8988T (cell line): ENCODE measurements at places on chromosomes 1 and 21.
A peak's percentile ranks its signal among the peaks of the same experiment; 100 is the strongest.

DNA sequence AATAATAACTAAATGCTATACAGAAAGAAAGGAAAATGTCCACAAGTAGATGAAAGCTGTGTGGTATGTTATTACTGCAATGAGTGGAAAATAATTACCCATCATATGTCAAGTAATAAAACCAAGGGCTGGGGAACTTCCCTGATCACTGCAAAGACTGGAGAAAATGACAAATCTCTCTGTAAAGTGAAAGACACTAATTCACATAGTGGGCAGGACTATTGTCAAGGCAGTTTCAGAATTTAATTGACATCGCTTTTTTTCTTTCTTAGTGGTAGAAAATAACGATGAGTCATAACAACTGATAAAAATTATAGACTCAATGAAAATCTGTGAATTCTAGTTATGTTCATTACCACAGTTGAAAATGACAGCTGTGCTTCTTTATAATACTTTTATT, 153.7 kb upstream of the ST6GALNAC5 start:
- no peak for DNase-seq

DNA sequence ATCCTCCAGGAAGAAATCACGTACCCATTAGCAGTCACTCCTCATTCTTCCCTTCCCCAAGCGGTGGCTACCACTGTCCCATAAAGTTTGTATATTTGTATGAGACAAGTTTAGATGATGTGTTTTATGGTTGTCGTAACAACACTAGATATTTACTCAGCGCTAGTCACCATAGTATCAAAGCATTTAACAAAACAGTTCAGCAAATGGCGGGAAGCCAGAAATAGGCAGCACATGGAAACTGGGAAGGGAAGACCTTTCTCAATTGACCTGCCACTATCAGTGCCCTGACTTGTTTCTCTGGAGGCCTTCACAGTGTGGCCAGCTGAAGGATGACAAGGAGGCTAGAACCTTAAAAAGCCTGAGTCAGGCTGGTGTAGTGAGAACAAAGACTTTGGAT, 31.1 kb downstream of the CNST start:
- DNase-seq = no peak

DNA sequence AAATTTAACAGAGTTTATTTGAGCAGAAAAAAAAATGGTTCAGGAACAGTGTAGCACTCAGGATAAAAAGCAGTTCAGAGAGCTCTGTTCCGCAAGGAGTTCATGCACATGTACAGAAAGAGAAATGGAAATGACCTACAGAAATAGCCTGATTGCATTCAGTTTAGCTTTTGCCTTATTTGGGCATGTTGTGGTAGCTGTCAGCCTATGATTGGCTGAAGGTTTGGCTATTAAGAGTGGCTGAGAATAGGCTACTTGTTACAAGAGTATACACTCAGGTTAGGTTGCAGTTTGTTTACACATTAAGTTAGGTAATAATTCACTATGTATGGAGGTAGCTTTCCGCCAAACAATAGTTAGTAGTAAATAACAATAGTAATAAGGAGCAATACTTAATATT, 511.0 kb upstream of the TMPRSS15 start:
- no peak for DNase-seq

GRCh38 chr1:151692226-151692625, 24.4 kb downstream of the CELF3 start:
- no peak for DNase-seq

- peak; percentile 67 for DNase-seq
Observed at GRCh38 chr1:210250665-210250997, 18.0 kb downstream of the SERTAD4 start.

DNA sequence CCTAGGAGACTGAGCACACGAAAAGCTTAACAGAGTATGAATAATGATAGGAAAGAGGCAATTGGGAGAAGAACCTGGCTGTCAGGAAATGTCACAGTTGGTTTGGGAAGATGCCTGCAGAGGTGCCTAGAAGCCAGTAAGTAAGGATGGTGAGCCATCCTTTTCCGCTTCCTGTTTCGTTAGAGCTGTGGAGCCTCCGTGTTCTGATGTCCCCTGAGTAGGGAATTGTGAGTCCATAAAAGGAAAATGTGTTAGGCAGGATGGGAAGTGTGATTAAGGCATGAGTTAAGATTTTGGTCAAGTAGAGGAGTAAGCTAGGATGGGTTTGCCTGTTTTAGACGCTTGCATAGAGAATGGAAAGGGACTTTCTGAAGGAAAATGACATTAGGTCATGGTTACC, 9.0 kb downstream of the CLIC4 start:
- DNase-seq = no peak

GRCh38 chr21:39051588-39051949, 131.7 kb downstream of the PSMG1 start:
- no peak for DNase-seq

GRCh38 chr1:100580446-100580845, 42.5 kb downstream of the GPR88 start:
- DNase-seq = no peak

DNA sequence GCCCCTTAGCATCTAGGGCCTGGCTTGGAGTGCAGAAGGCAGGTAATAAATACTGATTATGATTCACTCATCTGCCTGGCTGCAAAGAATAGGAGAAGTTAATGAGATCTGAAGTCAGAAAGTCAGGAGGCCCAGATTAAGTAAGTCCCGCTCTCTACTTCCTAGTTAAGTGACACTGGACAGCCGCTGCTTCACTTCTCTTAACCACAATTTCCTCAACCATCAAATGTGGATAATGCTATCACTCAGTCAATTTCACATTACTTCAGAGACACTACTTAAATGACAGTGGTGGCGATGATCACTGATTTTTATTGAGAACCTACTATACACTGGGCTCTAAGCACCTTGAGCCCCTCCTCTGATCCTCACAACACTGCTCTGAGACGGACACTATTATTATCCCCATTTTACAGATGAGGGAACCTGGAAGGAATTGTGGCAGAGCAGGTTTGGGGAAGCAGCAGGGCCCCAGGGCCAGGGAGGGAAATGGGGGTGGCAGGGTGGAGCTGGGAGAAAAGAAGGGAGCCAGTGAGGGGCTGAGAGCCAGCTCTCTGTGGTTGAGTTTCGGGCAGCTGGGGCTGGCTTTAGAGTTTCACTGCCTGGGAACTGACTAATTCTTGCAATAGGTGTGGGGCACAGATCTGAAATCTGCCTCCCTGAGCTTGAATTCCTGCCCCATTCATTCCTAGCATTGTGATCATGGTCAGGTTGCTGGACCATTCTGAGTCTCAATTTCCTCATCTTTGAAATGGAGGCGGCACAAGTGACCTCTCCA, 2.4 kb upstream of the E2F2 start:
- no peak for DNase-seq

- no peak for DNase-seq
Observed at GRCh38 chr1:31122101-31122735, 56.7 kb upstream of the PUM1 start.

GRCh38 chr1:220291580-220291979, 19.3 kb upstream of the RAB3GAP2 start:
- no peak for DNase-seq

GRCh38 chr1:51516649-51517158, 2.4 kb downstream of the EPS15 start:
- no peak for DNase-seq

GRCh38 chr1:209802117-209802779, 3.7 kb downstream of the IRF6 start:
- DNase-seq = no peak

DNA sequence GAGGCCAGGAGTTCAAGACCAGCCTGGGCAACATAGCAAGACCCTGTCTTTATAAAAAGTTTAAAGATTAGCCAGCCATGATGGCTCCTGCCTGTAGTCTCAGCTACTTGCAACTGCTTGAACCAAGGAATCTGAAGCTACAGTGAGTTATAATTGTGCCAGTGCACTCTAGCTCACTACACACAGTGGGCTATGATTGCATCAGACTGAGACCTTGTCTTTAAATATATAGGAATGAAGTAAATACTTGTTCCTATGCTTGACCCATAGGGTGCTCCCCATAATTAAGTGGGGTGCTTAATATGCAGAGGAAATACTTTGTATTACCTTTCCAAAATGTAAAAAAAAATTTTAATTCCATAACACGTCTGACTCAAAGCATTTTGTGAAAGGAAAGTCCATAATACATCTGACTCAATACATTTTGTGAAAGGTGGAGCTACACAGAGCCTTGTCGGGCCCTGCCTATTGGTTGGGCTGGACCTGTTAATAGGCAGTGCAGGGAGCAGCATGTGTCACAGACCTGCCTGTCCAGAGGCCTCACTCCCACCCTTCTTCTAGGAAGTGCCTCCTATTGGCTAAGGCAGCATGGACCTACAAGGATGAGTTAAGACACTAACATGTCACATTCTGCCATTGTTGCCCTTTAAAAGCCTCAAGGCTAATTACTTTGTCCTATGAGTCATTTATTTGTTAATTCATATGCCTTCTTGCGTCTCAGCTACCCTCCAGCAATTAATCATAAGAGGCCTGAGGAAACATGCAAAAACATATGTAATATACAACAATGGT, 33.6 kb downstream of the CD58 start:
- DNase-seq = no peak

GRCh38 chr1:234746798-234747196, 136.8 kb upstream of the IRF2BP2 start:
- no peak for DNase-seq

- peak; percentile 34 for DNase-seq
Observed at GRCh38 chr1:206608108-206608698, 4.1 kb downstream of the EIF2D start.

DNA sequence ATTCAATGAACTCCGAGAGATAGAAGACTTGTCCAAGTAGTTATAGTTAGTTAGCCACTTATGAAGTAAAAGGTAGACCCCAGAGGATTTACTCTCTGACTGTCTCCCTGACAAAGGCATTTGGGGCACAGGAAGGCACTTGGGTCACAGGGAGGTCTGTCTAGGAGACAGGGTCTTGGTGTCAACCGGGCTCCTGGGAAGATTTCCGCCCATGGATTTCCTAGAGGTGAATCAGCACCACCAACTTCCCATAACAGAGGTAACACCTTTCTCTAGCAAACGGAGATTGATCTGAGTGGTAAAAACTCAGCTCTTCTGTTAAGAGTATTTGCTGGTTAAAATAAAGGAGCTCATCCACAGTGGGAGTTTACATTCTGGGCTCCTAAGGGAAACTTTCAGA, 16.4 kb downstream of the CCN1 start:
- DNase-seq = no peak

DNA sequence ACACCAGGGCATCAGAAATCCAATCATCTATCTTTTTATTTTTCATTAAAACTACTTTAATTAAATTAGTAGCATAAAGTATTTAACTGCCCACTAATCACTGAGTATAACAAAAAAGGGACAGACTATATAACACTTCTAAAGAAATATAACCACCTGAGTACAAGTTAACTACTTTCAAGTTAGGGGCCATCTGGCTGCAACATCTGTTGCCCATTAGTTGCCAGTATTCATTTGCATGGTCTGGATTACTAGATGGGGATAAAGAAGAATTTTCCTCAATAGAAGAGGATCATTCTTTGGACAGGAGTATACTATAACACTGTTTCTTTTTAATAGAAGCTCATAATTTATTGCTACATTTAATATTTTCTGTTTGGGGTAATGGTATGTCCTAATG, 446.4 kb downstream of the AMY1C start:
- no peak for DNase-seq

GRCh38 chr21:38165466-38166172, 91.2 kb upstream of the KCNJ15 start:
- no peak for DNase-seq

GRCh38 chr1:61638296-61638695, 86.6 kb downstream of the TM2D1 start:
- DNase-seq = no peak

DNA sequence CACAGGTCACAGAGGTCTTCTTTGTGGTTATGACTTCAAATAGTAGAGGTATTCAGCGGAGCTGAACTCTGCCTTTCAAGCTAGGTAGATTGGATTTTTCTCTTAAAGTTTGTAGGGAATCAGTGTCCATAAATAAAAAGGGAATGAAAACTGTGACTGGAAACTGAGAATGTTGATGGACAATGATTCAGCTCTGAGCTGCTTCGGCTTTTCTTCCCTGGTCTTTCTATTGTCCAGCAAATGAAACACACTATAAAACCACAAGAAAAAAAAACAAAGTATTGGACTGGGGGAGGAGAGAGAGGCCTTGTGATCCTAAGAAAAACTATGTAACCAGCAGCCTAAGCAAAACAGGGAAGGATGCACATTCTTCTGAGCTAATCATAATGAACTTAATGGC, 11.1 kb downstream of the TNNI3K start:
- no peak for DNase-seq

DNA sequence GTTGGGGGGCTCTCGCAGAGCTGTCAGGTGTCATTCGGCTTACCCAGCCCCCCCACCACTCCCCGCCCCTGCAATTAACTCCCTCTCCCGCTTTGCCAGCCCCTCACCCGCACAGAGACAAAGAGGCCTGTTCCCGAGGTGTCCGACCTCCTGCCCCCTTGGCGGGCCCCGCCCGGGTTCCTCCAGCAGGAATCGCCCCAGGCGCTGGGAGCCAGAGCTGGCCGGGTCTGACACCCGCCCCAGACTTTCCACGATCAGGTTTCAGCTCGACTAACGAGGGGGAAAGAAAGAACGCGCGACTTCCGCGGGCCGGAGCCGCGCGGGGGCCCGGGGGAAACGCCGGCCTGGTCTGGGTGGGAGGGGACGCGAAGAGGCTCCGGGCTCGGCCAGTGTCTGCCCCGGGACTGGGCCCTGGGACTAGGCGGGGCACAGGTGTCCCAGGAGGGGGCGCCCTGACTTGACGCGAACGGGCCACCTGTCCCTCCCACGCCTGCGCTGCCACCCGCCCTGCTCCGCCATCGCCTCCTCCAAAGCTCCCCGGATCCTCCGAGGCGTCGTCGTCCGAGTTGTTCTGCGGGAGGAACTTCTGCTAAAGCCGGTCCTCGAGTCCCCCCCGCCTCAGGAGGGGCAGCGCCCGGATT, 36.4 kb upstream of the HHAT start:
- DNase-seq = peak; percentile 88

DNA sequence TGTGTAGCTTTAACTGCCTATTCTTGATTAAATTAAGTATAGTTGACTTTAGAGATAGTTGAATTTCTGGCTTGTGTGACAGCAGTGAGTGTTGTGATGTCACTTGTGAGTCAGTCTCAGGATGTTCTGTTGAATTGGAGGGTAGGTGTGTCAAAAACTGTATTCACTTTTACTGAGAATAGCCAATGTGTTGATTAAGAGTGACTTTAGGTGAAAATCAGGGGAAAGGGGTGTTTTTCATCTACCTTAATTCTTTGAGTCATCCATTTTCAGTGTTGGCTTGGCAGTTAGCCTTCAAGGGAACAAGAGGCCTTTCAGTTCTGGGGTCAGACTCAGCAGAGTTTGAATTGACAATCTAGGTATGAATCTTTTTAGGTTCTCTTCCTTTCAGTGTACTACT, 75.9 kb downstream of the CDC14A start:
- no peak for DNase-seq

DNA sequence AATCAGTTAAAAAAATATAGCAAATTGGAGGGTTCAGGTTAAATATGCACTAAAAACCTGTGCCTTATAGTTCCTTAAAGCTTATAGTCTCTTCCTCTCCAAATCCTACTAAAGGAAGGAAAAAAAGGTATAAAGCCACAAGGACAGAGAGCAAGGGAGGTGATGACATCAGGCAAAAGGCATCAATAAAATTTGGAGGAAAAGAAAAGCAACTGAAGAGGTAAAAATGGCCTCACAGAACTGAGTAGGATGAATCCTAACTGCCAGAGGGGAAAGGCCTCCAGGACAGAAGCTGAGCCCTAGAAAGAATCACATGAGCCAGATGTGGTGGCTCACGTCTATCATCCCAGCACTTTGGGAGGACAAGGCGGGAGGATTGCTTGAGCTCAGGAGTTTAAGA, 8.1 kb downstream of the CCSAP start:
- DNase-seq = no peak
